ENCODE measurements at places on chromosomes 12 and 14. TPM values are rescaled to one million over a fixed set of nuclear protein-coding genes. Genes with fewer than 3 reads are reported as not detected.

Gene ACVR1B
- 34.3 TPM for total RNA-seq

DNA sequence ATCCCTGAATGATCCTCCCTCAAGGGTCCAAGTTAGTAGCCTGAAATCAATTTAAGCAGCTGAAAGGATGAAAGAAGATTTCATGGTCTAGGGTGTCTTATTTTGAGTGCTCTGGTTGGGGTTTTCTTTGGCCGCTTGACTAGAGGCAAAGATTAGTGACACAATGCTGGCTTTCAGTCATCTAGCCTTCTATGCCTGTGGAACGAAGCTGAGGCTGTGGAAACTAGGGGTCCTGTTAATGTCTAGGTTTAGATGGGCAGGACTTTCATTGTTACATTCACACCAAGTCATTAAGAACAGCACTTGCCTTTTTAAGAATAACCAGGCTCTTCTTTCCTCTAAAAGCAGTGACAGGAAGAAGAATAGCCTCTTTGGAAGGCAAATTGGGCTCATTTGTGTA lies 253.8 kb upstream of the E2F7 start:
- peaks cover 26% of the 10 kb centered on the region for H3K4me1 ChIP-seq
- no peaks in the 10 kb centered on the region for H3K36me3 ChIP-seq
- H3K27ac ChIP-seq, result peak overlapping the region; percentile 38
- H3K4me3 ChIP-seq, result peak overlapping the region; percentile 48

Gene BBOF1
- total RNA-seq, result 2.7 TPM

DNA sequence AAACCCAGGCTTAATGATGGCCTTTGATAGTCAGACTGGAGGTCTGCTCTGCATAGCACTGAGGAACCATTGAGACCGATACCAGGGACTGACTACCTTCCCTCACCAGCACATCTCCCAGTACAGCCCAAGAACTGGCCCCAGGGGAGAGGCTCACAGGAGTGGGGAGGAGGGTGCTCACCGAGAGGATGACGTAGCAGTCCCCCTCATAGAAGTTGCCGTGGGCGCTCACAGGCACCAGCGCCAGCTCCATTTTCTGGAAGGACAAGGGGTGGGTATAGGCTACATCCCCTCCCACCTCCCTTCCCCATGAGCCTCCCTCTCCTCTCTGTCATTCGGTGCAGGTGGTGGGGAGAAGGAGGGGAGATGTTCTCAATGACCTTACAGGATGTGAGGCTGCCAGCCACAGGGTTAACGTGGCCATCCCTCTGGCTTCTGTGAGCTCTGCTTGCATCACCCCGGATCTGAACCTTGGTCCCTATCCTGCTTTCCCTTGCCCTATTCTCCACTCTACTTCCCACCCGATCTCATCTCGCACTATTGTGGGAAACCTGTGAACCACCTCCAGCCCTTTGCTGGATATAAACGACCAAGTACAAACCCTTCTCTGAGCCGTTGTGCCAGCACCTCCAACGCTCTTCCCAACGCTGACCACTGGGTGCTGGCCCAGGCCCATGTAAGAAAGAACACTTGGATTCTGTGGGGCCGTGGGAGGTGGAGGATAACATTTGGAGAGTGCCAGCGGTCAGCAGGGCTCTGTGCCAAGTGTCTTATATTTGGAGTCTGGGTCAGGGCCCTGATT lies 4.4 kb downstream of the AVIL start:
- H3K4me3 ChIP-seq, result no peak overlapping the region
- no peaks in the 10 kb centered on the region for H3K27me3 ChIP-seq
- no peak for DNase-seq
- no peaks in the 10 kb centered on the region for H3K36me3 ChIP-seq
- no peak overlapping the region for H3K27ac ChIP-seq

Gene CLECL1
- total RNA-seq, result not detected

- no peak overlapping the region for H3K27ac ChIP-seq
- H3K4me3 ChIP-seq, result no peak overlapping the region
- peaks cover 18% of the 10 kb centered on the region for H3K27me3 ChIP-seq
These were observed 15.3 kb upstream of the DPF3 start for GRCh38 chr14:72909163-72909562.

DNA sequence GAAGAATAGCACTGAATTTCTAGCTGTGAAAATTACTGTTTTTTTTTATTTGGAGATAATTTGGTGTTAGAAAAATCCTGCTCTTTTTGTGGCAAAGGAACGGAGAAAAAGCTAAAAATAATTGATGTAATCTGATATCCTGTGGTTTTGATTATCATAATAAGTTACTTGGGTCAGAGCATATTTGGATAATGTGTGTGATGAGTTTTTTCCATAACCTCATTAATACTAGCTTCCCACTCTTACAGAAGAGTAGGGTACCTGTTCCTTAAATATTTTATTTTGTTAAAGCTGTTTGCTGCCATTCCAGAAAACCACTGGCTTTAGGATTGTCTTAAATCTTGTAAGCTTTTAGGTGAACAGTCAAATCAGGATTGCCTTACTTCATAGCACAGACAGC lies 4.7 kb downstream of the PSMC6 start:
- DNase-seq, result no peak
- no peak overlapping the region for H3K4me3 ChIP-seq
- peaks cover 24% of the 10 kb centered on the region for H3K36me3 ChIP-seq
- H3K27me3 ChIP-seq, result no peaks in the 10 kb centered on the region
- no peak overlapping the region for H3K27ac ChIP-seq
- peaks cover 27% of the 10 kb centered on the region for H3K4me1 ChIP-seq
